Suprapubic skin (tissue), 4 donors: ENCODE measurements at places on chromosomes 7 and 10.

- no peak for DNase-seq
Observed at GRCh38 chr7:139730746-139731612, 46.8 kb downstream of the HIPK2 start.

GRCh38 chr10:34524369-34525091, 290.6 kb downstream of the PARD3 start:
- no peak for DNase-seq

DNA sequence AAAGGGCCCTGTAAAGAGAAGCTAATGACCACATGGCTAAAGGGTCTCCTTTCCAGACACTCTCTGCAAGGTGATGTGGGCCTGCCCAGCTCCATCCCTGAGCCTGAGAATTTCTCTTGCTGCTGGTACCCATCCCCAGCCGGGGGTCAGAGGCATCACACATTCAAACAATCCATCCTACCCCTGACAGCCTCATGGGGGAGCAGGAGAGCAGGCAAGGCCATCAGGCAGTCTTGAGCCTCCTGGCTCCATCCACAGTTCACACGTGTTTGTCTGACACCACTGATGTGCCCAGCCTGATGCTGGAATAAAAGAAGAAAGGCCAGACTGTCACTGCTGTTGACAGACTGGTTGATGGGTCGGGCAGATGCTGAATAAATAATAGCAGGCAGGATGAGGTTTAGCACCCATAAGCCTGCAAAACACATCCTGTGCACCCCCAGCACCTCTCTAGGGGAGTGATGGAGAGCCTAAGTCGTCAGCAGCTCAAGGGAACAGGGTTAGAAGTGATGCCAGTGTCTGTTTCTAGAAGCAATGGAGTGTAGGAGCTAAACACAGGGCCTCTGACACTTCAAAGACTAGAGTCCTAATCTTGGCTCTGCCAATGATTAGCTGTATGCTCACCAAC, 43.5 kb downstream of the TLL2 start:
- no peak for DNase-seq

DNA sequence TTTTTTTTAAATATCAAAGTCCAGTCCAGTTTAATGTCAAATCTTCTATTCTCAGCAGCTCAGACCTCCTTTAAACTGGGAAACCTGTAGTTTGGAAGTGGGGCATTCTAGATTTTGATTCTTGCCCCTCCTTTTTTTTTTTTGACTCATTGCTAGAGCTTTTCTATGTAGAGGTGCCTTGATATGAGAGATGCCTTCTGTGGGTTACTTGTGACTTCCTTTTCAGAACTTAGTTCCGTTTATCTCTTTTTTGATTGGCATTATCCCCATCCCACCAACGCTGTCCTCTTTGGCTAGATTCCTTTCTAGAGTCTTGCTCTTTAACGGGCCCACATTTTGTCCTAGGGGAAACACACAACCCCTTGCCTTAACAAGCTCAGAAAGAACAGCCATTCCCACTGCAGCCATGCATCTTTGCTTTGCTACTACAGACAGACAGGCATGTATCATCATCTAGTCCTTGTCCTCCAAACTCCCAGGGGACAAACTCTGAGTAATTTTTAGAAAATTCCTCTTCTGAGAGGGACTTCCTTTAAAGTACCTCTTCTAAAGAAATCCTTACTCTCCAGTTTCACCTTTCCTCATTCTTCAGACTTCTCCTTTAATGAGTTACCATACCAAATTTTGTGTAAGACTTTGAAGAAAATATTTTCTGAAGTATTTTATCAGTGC, 153.6 kb downstream of the PHF14 start:
- DNase-seq: no peak

DNA sequence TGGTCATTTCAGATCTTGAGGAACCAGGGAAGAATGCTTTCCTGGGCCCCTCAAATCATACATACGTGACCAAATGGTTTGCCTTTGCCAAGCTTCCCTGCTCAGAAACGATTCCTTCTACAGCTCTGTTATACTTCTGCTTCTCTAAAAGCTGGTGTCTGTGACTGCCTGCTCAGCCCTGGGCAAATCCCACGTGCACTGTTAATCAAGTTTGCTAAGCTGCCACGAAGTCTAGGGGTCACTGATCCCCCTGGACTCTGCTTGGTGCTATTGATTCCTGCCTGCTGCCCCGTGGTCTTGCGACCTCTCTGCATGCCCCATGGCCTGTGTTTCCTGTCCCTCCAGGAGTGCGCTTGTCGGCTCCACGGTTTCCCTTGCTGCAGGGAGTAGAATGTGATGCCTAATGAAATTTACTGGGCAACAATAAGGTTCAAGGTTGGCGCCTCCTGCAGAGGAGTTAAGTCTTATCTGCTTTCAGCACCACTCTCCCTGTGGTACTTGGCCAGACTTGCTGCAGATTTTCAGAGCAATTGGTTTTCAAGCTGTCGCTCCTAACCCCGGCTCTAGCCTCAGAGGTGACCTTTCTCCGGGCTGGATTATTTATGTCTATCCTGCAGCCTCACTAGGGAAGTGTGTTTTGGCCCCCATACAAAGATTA, 201.6 kb upstream of the FZD8 start:
- DNase-seq: no peak

GRCh38 chr10:31875608-31876007, 53.0 kb downstream of the ARHGAP12 start:
- no peak for DNase-seq

DNA sequence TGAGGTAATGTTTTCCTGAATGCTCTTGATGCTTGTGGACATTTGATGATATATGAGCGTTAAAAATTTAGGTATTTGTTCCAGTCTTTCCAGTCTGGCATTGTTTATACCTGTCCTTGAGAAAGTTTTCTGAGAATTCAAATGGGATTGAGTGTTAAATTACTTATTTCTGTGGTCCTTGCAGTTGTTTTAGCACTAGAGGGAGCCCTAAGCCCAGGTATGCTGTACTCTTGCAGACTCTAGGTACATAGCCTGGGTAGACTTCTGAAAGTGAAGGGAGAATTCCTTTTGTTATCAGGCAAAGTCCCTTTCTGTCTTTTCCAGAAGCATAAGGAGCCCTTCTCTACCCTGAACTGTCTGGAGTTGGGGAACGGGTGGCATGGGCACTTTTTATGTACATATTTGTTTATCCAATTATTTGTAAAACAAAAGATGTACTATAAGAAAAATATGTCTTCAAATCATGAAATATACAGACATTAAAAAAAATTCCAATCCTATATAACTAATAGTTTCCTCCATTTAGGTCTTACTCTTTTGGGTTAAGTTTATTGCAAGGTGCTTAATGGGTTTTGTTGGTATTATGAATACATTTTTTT, 262.1 kb downstream of the ATRNL1 start:
- DNase-seq: no peak

- no peak for DNase-seq
Observed at GRCh38 chr7:11541330-11541729, 290.7 kb downstream of the THSD7A start.

- no peak for DNase-seq
Observed at GRCh38 chr10:44775402-44775741, 135.8 kb upstream of the TMEM72 start.

DNA sequence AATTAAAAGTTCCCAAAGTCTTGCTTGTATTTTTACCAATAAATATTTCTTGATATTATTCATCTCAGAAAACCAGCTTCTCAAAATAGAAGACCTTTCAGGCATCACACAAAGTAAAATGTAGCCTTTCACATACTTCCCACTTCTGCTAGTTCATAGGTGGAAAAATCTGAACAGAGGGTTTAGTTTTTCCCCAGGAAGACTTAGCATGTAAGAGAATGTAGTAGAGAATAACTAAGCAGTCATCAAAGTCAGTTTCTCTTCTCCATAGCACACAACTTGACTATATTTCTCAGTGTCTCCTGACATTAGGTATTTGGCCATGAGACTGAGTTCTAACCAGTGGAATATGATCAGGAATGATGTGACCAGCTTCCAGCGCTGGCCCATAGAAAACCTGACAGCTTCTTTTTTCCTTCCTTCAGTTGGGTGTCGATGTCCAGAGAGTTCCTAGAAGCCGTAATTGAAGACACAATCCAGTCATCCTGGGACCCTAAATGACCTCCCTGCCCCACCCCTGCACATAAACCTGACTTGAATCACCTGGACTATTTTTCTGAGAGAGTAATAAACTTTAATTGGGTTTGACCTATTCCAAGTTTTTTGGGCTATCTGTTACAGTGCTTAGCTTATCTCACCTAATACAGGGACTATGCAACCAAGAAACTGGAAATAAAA, 67.5 kb upstream of the WNT16 start:
- no peak for DNase-seq

DNA sequence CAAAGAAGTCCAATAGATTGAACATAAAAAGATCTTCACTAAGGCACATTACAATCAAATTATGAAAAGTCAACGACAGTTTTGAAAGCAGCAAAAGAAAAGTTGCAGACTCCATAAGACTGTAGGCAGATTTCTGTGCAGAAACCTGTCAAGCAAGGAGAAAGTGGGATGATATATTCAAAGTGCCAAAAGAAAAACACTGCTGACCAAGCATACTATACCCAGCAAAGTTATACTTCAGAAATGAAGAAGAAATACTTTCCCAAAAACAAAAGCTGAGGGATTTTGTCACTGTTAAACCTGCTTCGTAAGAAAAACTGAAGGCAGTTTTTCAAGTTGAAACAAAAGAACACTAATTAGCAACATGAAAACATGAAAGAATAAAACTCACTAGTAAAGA, 145.5 kb downstream of the ZEB1 start:
- DNase-seq: no peak

- DNase-seq: no peak
Observed at GRCh38 chr10:45514291-45515270, 140.6 kb downstream of the ALOX5 start.

- DNase-seq: no peak
Observed at GRCh38 chr10:103612462-103613365, 119.2 kb downstream of the NEURL1 start.
